Thoracic aorta (tissue), 2 donors: ENCODE measurements at places on chromosomes 7 and 10. TPM values are rescaled to one million over a fixed set of nuclear protein-coding genes. Genes with fewer than 3 reads are reported as not detected.
A peak's percentile ranks its signal among the peaks of the same experiment; 100 is the strongest.

GRCh38 chr10:90378524-90379076, 479.2 kb downstream of the HTR7 start:
- H3K27me3 ChIP-seq: no peaks in the 10 kb centered on the region
- no peak overlapping the region for H3K27ac ChIP-seq
- DNase-seq: no peak
- no peaks in the 10 kb centered on the region for H3K36me3 ChIP-seq
- H3K4me3 ChIP-seq: no peak overlapping the region
- no peaks in the 10 kb centered on the region for H3K4me1 ChIP-seq

- no peak overlapping the region for H3K4me3 ChIP-seq
- H3K36me3 ChIP-seq: no peaks in the 10 kb centered on the region
- no peak for DNase-seq
- H3K27me3 ChIP-seq: no peaks in the 10 kb centered on the region
Measured at GRCh38 chr10:72267819-72268399, 5.8 kb upstream of the DDIT4 start.

DNA sequence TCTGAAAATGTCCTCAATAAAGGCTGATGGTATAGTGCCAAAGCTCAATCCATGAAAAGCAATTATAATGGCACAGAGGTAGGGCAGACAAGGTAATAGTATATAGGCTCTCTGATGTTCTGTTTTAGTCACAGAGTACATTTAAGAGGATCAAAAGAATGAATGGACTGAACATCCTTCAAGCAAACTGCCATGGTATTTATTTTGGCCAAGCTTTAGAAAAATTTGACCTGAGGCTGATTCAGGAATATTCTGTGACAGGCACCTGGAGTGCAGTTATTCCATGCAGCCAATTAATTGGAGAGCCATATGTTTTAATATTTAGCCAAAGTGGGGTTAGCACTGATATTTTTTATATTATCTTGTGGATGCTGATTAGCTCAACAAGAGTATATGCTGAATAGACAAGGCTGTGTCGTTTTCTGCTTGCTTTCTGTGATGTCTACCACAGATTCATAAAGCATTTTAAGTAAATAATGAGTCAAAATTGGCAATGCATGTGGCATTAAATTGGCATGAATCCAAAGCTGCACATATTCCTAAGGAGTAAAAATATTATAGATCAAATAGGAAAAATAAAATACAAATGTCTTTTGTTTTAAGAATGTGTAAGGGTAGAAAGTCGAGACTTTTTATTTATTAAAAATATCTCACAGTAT, 177.4 kb downstream of the PCLO start:
- DNase-seq: no peak
- H3K4me3 ChIP-seq: no peak overlapping the region
- no peaks in the 10 kb centered on the region for H3K4me1 ChIP-seq
- H3K36me3 ChIP-seq: no peaks in the 10 kb centered on the region
- H3K27me3 ChIP-seq: no peaks in the 10 kb centered on the region
- H3K27ac ChIP-seq: no peak overlapping the region

DNA sequence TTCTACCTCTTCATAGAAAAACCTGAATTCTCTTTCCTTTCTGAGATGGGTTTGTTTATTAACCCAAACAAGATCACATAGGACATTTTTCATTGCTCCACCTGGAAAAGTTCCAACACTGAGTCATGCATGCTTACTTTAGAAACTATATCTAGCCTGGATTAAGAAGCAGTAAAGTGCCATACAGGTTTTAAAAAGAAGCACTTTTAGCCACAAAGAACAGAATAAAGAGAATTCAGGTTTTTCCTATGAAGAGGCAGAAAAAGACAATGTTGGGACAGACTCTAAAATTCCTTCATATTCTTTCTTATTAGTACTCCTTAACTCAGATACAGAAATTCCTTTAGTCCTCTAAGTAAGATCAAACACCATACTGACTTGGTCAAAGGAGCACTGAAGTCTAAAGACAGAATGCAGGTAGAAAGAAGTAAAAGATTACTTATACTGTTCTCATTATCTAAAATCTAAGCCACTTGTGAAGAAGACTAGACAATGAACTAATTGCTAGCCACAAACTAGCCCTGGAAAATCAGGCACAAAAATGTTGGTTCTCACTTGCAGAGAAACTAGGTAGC, 241.3 kb downstream of the ANK3 start:
- no peaks in the 10 kb centered on the region for H3K27me3 ChIP-seq
- DNase-seq: no peak
- H3K4me3 ChIP-seq: no peak overlapping the region
- peaks cover 8% of the 10 kb centered on the region for H3K4me1 ChIP-seq
- no peak overlapping the region for H3K27ac ChIP-seq

DNA sequence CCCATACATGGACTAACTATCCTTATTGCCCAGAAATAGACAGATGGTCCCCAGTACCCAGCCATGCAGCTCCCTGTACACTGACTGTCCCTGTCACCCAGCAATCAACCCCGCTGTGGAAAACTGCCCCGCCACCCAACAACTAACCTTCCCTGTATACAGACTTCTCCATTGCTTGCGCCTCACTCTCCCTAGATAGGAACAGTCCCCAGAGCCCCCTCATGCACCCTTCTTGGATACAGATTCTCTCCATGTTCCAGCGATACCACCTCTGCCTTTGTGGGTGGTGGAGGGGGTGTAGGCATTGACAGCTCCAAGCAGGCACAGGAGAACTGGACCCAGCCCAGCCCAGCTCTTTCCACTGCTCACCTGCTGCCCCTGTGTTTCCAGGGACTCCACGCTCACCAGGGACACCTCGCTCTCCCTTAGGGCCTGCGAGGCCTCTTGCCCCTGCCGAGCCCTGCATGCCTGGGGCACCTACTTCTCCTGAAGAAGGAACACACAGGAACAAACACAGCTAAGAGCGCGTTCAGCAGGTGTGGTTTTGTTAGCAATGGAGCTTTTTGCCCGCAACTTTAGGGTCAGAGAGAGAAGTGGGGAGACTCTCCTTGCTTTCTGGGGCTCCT, 7.2 kb downstream of the SFTPD start:
- no peaks in the 10 kb centered on the region for H3K27me3 ChIP-seq
- H3K27ac ChIP-seq: no peak overlapping the region
- no peak overlapping the region for H3K4me3 ChIP-seq
- peaks cover 2% of the 10 kb centered on the region for H3K36me3 ChIP-seq
- H3K4me1 ChIP-seq: no peaks in the 10 kb centered on the region
- no peak for DNase-seq

- H3K27me3 ChIP-seq: no peaks in the 10 kb centered on the region
- no peak for DNase-seq
- H3K36me3 ChIP-seq: peaks cover 25% of the 10 kb centered on the region
- H3K4me1 ChIP-seq: no peaks in the 10 kb centered on the region
Measured at GRCh38 chr7:38751416-38751815, 120.2 kb upstream of the AMPH start.

- no peak overlapping the region for H3K27ac ChIP-seq
- peak overlapping the region; percentile 66 for H3K4me3 ChIP-seq
- H3K4me1 ChIP-seq: peaks cover 5% of the 10 kb centered on the region
- no peaks in the 10 kb centered on the region for H3K27me3 ChIP-seq
Measured at GRCh38 chr7:128031901-128032604, 816 bp upstream of the LRRC4 start.

DNA sequence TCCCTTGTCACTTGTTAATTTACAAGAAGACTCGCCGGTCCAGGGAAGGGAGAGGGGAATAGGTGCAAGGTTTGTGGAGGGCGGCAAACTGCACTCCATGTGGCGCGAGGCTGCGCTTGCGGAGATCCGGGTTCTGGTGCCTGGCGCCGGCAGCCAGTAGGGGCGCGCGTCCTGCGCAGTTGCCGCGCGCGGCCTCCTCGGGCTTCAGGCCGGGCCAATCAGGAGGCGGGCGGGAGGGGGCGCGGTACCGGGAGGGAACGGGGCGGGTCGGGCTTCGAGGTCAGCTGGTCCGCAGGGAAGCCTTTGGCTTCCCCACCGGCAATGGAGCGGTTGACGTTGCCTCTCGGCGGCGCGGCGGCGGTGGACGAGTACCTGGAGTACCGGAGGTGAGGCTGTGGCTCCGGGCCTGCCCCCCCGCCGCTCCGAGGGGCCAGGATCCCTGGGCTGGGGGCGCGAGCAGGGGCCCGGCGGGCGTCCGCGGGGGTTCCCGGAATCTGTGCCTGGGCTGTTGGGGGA, at the start of gene FAM221A:
FAM221A (plus strand) TSS at position 302 of the 516 bp plus-strand sequence; CDS start at position 322, 20 bp downstream.
- H3K4me3 ChIP-seq: peak within 1 kb of the TSS; percentile 80
- H3K36me3 ChIP-seq: no peaks in the 10 kb centered on the region
- peak; percentile 46 for DNase-seq
- H3K27me3 ChIP-seq: no peaks in the 10 kb centered on the region
- peak within 1 kb of the TSS; percentile 82 for H3K27ac ChIP-seq

DNA sequence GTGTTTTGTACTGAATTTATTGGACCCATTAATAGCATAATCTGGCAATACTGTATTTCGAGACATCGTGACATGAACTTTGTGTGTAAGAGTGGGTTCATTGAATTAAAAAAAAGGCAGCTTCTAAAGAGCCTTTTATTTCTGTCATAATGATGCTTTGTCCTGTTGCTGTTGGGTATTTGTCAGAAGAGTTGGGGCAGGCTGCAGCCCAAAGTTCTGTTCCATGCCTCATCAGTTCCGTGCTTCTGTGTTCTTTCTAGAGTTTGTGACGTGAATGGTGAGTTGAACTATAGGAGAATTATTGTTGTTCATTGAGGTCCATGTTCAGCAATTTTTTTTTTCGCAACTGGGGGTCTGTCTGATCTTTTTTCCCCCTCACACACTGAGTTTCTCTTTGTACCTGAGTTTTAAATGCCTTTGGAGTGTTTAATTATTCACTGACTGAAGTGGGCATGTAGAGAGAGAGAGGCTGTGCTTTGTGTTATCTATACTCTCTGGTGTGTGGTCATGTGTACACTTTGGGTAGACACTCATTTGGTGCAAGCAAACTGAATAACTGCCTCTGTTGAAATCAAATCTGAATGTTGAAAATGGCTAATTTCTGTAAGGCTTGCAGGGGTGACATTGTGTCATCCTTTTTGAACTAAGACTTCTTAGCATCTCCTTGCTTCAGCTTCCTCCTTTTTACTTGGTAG, 69.8 kb downstream of the ADD3 start:
- H3K27me3 ChIP-seq: no peaks in the 10 kb centered on the region
- peak overlapping the region; percentile 54 for H3K27ac ChIP-seq
- no peak for DNase-seq
- peak overlapping the region; percentile 35 for H3K4me3 ChIP-seq

- H3K4me1 ChIP-seq: peaks cover 17% of the 10 kb centered on the region
- no peak for DNase-seq
- peaks cover 41% of the 10 kb centered on the region for H3K36me3 ChIP-seq
- no peaks in the 10 kb centered on the region for H3K27me3 ChIP-seq
- H3K27ac ChIP-seq: no peak overlapping the region
- H3K4me3 ChIP-seq: no peak overlapping the region
Measured at GRCh38 chr7:149621776-149622175, 124.2 kb upstream of the ZNF746 start.

DNA sequence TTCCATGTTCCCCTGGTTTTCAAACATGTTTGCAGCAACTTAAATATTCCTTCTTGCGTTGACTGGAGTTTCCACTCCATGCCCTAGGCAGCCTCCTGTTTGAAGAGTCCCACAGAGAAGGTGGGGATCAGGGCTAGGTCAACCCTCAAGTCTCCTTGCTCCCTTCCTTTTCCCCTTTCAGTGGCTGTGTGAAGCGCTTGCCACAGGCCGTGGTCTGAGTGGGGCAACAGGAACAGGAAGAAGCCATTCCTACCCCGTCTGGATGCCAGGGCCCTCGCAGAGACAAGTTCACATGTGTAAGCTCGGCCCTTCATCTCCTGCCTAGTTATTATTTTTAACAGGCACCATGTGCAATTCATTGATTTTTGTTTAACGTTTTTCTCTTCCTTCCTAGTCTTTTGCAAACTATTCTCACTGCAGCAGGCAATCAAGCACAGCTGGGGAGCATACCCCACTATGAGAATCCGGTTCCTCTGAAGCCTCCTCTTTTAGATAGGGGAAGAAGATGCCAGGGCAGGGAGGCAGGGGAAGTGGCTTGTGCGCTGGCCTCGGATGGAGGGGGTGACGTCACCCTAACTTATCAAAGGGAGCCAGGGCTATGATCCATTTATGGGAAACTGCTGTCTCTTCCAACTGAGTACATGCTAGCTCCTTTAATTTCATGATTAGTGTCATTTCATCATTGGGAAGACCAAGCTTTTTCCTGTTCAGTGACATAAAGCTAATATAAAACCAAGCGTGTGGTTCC, 64.2 kb downstream of the PRLHR start:
- no peaks in the 10 kb centered on the region for H3K4me1 ChIP-seq
- no peak overlapping the region for H3K27ac ChIP-seq
- H3K27me3 ChIP-seq: no peaks in the 10 kb centered on the region
- H3K36me3 ChIP-seq: no peaks in the 10 kb centered on the region

The STAG3 gene
- total RNA-seq: 0.56 TPM

The AGAP4 gene
- 20.5 TPM for total RNA-seq

The RBP4 gene
- total RNA-seq: 23.1 TPM

The EN2 gene
- not detected for total RNA-seq

The HOXA1 gene
- total RNA-seq: not detected

The ENO4 gene
- not detected for total RNA-seq

The WEE2 gene
- total RNA-seq: not detected
